SJSA1 (cell line): ENCODE measurements at places on chromosomes 4 and X. TPM values are rescaled to one million over a fixed set of nuclear protein-coding genes. Genes with fewer than 3 reads are reported as not detected.
A peak's percentile ranks its signal among the peaks of the same experiment; 100 is the strongest.

DNA sequence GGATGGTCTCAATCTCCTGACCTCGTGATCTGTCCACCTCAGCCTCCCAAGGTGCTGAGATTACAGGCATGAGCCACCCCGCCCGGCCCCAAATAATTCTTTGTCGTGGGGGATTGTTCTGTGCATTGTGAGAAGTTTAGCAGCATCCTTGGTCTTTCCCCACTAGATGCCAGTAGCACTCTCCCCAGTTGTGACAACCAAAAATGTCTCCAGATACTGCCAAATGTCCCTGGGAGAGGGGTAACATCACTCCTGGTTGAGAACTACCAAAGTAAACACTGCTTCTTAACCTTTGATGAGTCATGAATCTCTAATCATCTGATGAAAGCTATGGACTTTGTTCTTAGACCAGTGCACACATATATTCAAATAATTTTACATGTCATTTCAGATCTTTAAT, 90.7 kb upstream of the BRS3 start:
- no peak for DNase-seq

- no peak for DNase-seq
Measured at GRCh38 chr4:168131196-168131595, 38.9 kb downstream of the ANXA10 start.

DNA sequence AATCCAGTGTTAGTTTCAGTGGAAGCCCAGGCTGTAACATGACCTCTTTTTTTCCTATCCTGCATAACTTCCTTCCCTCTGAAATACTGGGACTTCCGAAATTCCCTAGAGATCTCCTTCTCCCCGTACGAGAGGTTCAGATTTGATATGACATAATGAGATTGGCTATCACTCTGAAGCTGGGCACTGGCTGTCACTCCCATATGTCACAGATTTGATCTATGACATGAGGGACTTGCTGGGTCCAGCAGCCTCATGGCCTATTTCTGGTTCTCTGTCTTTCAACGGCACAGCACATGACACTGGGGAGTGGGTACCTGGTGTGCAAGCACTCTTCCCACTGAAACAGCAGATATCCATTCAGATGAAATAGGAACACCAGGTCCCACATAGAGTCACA, 36.7 kb downstream of the PF4 start:
- DNase-seq, result no peak

GRCh38 chrX:1139185-1139500, 73.3 kb downstream of the CRLF2 start:
- no peak for DNase-seq

GRCh38 chrX:15946783-15947580, 92.4 kb upstream of the AP1S2 start:
- peak; percentile 55 for DNase-seq

MAGEA2 gene
- not detected in 2 replicates for total RNA-seq

LRCH2 gene
- total RNA-seq, result 0.03 and 0.89 TPM in 2 replicates

STBD1 gene
- total RNA-seq, result 10.3 and 10.6 TPM in 2 replicates

REELD1 gene
- 0.05 TPM in 1 of 2 replicates, not detected in the other for total RNA-seq
